ENCODE measurements at places on chromosomes 4 and X.

DNA sequence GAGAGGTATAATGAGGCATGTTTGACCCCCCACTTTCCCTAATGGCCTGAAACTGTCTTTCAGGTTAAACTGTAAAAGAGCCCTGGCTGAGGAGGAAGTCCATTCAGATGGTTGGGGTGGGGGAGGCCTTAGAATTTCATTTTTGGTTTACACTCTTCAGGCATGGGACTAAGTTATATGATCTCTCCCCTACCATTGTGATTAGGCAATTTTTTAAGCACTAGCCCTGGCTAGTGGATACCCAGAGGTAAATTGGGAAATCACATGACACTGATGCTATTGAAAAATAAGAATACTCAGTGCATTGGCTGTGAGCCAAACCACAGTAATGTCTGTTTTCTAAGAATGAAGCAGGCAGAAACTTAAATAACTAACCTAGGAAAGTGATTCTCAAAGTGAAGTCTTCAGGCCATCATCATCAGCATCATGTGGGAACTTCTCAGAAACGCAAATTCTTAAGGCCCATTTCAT is 149.7 kb downstream of the RRAGB start:
- DNase-seq = no peak

DNA sequence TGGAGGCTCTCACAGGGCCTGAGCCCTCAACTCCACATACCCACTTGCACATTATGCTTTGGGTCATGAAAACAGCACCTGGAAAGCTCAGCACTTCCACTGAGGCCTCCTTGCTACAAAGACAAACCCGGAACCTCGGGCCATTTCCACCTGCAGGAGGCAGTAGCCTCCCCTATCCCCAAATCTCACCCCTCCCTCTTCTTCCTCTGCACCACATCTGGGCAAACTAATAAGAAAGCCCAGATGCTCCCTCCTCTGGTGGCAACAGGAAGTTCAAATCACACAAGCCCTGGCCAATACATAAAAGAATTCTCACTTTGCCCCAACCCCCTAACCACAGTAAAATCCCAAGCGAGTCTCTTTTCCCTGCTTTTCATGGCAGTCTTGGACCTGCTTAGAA is 136.4 kb downstream of the MAPK10 start:
- DNase-seq = no peak

DNA sequence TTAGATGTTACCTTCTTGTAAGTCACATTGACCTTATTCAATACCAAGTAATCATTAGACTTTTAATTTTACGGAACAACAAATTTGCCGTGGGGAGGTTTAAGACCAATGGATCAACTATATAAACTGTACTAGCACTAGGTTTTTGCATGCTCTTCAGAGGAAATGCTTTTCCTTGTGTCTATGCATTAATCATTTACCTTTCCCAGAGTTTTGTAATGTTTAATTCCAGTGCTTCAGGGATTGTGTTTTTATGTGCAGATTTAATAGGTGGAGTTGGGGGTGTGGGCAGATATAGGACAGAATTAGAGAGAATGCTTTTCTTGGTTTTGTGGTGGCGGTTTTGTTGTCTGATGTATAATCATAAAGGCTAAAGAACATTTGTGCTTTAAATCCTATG is 76.0 kb upstream of the SMARCA5 start:
- no peak for DNase-seq

GRCh38 chrX:11239230-11239629 is 54.0 kb upstream of the AMELX start:
- DNase-seq = no peak

GRCh38 chrX:24498181-24498580 is 33.1 kb downstream of the PDK3 start:
- DNase-seq = no peak

DNA sequence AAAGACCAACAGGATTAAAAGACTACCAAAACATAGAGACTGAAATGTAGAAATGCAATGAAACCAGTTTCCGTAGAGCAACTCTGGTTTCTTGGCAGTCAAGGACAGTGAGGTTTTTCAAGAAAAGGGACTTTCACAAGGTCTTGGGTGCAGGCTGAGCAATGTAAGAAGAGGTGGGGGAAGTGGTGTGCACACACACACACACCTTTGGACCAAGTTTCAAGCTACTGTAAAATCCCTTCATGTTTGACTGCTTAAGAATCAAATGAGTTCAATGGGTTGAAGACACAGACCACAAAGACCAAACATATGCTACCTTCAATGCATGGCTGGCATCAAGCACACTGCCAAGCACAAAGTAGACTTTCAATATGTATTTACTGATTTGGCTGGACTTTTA is 17.8 kb upstream of the MCF2 start:
- no peak for DNase-seq

DNA sequence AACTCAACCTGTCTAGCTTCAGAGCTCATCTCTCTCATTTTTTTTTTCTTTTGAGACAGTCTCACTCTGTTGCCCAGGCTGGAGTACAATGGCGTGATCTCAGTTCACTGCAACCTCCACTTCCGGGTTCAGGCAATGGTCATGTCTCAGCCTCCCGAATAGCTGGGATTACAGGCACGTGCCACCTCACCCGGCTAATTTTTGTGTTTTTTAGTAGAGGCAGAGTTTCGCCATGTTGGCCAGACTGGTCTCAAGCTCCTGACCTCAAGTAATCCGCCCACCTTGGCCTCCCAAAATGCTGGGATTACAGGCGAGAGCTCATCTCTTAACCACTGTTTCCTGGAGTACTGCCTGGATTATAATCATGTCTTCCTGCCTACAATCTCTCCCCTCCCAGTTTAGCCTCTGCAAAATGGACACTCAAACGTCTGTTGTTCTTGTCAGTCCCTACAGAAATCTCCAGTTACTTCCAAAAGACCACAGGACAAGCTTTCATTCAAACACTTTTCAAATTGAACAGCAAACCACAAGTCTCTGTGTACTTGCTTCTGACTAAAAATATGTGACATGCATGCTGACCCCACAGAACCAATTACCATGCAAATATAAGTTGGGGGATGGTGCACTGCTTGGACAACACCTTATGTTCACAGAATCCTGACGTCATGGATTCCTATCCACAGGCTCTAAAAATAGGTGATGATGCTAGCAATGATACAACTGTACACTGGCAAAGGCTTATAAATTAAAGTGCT is 137.2 kb downstream of the SH3KBP1 start:
- DNase-seq = no peak

DNA sequence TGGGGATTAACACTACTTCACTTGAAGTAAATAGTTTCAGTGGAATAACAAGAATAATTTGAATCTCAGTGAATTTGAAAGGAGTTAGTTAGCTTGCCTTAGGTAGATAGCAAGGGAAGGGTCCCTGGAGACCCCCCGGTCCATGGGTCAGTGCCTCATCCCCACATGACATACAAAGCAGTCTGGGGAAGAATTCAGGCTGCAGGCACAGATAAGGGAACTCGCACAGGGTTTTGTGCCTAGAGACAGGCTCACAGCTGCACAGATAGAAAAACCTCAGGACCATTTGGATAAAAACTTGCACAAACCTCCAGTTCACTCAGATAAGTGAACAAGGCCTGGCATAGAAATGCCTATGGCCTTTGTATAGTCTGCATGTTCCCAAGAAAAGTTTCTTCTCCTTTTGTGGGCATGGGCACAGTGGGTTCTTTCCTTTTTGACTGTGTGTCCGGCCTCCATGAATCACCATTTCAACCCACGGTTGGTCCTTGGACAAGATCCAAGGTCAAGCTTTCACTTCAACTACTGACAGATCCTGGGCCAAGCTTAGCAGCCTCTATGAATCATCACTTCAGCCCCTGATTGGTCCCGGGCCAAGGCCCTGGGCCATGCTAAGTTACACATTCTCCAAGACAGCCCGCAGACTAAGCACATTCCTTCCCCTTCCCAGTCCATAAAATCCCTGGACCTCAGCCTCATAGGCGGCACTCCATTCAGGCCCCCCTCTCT is 108.3 kb upstream of the KLHL4 start:
- DNase-seq = no peak

DNA sequence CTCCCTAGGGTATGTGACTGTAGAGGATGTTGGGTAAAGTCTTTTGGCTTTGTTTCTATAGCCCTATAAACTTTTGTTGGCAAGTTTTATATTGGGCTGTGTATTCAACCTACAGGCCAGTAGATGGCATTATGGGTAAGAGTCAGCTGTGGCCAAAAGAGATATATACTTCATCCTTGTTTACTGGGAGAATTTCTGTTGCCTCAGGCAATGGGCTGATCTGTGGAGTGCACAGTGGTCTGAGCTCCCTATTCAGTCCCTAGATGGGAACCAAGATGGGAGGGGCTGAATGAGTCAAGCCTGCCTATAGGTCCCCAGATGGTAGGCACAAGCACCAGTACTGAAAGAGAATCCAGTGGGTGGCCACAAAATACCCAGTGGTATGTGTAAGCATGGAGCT is 580.6 kb downstream of the EPHA5 start:
- no peak for DNase-seq

- DNase-seq = no peak
These were observed 27.7 kb downstream of the PAK3 start for GRCh38 chrX:111123606-111124179.

- DNase-seq = no peak
These were observed 1.1 kb upstream of the UBE2D3 start for GRCh38 chr4:102828497-102828808.

DNA sequence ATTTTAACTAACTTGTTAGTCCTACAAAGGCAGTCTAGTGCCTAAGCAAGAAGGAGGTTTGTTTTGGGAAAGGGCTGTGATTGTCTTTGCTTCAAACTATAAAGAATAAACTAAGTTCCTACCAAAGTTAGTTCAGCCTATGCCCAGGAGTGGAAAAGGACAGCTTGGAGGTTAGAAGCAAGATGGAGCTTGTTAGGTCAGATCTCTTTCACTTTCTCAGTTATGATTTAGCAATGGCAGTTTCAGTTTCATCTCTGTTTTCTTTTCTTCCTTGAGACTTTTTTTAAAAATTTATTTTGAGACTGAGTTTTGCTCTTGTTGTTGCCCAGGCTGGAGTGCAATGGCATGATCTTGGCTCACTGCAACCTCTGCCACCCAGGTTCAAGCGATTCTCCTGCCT is 82.9 kb upstream of the NLGN4X start:
- no peak for DNase-seq

- DNase-seq = no peak
These were observed 32.7 kb upstream of the FAM9C start for GRCh38 chrX:13077168-13077567.

DNA sequence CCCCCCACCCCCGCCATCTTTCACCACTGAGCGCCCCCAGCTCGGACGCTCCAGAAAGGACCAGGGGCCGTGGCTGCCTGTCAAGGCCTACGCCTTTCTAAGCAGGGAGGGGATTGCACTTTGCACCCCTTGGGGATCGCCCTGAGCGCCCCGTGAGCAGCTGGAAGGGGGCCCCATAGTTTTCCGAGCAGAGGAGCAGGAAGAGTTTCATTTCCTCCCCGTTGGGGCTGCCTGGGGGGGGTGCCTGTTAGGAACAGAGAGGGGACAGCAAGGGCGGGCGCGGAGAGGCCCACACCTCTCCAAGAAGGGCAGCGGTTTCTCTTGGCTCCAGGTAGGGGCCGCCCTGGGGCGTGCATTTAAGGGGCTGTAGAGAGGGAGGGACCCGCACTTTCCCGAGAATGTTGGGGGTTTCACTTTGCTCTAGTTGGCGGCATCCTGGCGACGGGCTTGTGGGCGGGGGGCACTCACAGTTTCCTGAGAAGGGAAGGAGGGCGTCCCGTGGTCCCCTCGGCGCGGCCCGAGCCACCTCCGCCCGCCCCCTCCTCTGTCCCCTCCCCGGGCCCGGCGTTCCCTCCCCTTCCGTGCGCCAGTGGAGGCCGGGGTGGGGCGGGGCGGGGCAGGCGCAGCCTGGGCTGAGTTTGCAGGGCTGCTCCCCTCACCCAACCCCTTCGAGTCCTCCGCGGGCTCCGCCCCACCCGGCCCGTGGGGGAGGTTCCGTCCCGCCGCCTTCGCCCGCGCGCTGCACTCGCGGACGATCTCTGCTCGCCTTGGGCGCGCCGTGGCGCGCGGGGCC is 82.3 kb upstream of the CD99 start:
- peak; percentile 91 for DNase-seq

- DNase-seq = no peak
These were observed 197.9 kb downstream of the MGST2 start for GRCh38 chr4:139863531-139863930.

GRCh38 chr4:147846318-147847155 is 114.6 kb downstream of the ARHGAP10 start:
- no peak for DNase-seq

GRCh38 chr4:119209586-119209985 is 2.9 kb upstream of the USP53 start:
- DNase-seq = no peak

DNA sequence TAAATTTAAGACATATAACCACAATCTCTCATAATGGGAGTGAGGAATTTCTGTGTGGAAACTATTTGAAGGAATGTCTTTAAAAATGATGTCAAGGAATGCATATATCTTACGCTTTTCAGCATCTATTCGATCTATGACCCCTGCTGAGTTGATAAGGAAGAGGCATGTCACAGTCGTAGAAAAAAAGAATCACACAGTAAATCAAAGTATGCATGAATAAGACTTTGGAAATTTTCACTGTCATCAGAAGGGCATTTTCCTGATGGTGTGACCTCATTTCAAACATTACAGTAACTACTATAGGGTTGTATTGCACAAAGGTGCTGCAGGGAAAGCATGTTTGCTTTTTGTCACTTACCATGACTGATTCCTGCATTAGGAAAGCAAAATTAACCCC is 41.5 kb downstream of the REELD1 start:
- DNase-seq = no peak

DNA sequence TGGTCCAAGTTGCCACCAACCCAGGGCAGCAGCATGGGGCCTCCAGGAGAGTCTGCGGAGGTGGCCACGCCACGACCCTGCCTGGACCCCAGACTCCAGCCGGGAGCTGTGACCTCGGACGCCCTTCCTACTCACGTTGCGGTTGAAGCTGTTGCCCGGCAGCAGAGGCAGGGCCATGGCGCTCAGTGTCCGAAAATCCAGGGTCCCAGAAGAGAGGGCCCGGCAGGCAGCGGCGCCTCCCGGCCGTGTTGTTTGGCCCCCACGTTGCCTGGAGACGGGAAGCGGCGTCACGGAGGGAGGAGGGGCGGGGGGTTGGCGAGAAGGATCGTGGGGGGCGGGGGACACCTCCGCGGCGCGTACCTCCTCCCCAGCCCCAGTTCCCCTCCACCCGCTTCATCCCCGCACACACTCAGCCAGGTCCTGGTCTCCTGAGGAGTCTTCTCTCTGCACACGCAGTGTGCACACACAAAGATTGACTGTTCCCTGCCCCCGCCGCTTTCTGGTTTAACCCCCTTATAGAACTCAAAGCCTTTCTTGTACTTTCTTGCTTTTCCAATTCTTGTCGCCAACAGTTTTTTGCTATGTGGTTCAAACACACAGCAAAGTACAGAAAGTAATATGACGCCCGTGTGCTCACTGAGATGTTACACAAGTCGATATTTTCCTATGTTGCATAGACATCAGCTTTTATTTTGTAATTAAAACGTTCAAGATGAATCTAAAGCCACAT is at the start of gene EFHC2:
TSS of gene EFHC2 (minus strand) at position 261 of the 730 bp plus-strand sequence. CDS start at position 177, 84 bp downstream.
- peak; percentile 72 for DNase-seq

DNA sequence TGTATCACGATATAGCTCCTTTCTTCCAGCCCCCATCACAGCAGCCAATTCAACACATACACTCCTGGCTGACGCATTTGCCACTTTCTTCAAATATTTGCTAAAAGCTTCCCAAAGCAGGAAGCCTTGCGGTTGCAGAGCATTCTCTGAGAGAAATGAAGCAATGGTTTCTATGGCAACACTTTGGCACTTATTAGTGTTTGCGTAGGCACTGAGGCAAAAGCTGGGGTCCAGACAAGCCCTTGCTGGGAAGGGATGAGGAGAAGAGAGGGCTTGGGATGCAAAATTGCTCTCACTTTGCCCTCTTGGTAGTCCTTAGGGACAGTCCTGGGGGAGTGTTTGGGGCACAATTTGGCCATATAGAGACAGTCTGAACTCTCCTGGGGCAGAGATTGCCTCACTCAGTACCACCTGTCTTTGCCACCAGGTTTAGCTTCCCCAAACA is 55.0 kb upstream of the PAK3 start:
- no peak for DNase-seq

Measured in left forelimb (tissue), 1 donor.